ENCODE measurements at places on chromosomes 2 and 18.

DNA sequence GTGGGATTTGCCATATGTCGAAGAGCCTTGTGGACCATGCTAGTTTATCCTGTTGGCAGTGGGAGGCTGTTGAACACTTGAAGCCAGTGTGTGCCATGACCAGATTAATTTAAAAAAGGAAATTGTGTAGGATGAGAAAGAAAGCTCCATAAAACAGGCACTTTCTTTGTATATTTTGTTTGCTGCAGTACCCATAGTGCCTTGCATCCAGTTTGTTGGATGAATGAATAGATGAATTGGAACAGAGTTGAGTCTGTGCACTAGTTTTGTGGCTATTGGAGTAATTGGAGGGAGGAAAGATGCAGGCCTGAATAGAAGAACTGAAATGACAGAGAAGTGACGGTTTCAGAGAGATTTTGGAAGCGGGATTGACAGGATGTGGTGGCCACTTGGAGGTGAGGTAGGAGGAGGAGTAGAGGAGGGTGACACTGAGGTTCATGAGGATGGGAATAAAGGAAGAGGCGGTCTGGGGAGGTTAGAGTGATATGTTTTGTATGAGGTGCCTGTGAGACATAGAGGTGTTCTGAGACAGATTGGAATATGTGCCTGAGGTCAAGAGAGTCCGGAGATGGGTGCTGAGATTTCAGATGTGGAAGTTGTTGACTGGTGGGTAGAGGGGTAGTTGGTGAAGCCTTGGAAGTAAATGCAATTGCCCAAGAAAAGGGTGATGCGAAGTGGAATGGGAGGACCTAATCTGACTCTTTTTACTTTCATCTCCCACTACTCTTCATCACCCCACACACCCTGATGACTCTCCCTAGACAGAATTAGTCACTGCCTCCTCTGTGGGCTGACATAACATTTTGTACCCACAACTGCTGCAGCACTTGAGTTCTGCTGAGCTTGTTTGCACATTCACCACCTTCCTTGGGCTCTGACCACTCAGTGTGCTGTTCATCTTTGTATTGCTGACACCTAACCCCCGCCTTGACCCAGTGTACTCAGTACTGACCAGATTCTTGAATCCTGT is 5.1 kb downstream of the DGUOK start:
- no peak for DNase-seq

- DNase-seq = no peak
Observed at GRCh38 chr2:58553937-58554336, 312.8 kb upstream of the FANCL start.

DNA sequence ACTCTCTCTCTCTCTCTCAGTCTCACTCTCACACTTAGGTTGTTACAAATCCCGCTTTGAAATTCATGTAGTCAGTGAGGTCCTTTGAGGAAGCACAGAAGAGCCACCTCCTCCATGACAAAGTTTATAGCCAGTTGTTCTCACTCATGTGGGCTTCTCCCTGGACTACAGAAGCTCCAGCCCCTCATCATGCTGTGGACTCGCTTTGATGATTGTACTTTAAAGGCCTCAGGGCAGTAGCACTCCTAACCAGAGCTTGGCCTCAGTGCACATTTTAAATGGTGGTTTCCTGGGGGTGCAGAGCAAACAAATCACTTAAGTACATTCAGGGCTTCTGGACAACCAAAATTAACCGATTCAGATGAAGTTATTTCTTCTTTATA is 115.7 kb downstream of the MTCL1 start:
- DNase-seq = no peak

GRCh38 chr2:191155608-191156071 is 4.8 kb upstream of the STAT4 start:
- DNase-seq = peak; percentile 24

- no peak for DNase-seq
Observed at GRCh38 chr2:27573452-27573851, 9.4 kb upstream of the ZNF512 start.

DNA sequence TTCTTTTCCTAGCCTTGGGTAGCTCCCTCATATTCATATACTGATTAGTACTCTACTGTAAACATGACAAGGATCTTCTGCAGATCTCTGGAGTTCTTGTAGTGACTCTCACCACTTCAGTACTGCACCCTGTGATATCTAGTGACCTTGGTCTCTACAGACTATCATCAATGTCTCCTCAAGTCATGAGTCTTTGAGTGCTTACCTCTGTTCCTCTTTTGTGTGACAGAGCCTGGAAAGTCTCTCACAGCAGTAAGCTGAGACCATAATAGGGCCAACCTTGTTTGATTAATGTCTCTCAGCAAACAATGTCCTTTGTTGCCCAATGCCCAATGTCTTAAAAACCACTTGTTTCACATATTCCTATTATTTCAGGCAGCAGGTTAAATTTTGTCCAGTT is 34.2 kb upstream of the BAZ2B start:
- no peak for DNase-seq

- no peak for DNase-seq
Observed at GRCh38 chr18:46297621-46298020, 193.4 kb downstream of the HAUS1 start.

- no peak for DNase-seq
Observed at GRCh38 chr2:75025633-75026380, 67.4 kb downstream of the POLE4 start.

DNA sequence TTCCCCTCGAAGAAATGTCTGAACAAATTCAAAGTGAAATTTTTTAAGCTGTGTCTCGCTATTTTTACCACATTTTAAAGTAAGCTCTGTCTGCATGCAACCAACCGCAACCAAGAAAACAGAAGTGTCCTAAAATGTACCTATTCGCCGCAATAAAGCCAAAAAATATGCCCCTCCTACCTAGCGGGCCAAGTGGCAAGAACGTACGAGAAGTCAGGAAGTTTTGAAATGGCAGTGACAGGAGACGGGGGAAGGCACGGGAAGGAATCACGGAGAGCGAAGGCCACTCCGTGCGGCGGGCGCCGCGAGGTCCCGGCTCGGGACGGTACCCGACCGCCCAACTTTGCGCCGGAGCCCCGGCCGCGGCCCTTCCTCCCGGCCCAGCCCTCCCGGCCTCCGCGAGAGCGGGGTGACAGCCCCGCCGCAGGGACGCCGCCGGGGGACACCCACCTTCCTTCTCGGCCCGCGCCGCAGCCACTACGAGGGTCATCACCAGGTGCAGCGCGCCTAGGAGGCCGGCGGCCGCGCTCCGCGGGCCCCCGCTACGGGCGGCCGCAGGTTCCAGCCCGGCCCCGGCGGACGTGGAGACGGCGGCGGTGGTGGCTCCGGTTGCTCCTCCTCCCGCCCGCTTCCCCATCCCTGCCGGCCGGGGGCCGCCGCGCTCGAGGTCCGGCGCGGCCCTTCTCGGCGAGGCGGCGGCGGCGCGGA is 568 bp downstream of the TMEM131 start:
- DNase-seq = peak; percentile 86

DNA sequence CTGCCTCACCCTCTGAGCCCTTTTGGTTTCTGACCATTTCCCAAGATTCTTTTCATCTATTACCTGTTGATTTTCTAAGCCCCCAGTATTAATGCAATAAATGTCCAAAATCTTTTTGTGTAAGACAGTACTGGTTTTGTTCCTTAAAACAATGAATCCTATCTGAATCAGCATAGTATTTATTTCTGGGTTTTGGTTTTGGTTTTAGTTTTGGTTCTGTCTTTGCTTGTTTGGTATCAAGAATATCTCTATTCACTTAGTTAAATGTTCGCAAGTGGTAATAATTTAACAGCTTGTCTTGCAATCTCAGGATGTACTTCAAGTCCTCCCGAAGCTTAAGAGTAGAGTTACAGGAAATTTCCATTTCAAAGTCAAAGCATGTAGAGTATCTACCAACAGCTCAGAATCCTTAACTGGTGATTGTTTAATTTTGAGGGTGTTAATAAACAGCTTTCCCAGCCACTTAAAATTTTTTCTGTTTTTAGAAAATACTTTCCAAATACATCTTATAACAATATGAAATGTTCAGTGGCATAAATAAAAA is 67.7 kb upstream of the NEDD4L start:
- DNase-seq = no peak

DNA sequence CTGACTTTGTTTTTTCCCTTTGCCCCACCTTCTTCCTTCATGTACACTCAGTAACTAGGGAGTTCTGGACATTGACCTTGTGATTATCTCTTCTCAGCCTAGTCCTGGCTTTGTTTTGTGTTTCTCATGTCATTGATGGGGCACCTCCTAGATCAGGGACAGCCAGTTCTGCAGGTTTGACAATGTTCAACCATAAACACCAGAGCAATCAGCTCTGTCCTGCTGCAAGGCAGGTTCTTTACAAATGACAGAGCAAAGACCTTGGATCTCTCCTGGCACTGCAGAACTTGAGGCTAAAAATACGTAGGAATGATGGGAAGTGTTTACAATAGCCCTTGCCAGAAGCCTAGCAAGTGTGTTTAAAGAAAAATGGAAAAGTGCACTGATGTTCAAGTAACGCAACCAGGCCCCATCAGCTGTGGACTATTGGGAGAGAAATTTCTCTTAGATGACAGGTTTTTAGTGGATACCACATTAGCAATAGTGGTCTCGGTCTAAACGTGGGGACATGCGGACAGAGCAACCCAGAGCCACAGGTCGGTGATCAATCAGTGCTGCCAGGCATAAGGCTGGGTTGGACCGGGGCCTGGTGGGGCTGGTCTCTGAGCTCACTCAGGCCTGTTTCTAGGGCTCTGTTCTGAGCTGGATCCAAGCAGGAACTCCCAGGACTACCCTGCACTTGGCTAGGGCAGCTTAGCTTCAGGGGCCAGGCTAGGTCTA is 76.8 kb downstream of the SOWAHC start:
- DNase-seq = no peak

- no peak for DNase-seq
Observed at GRCh38 chr2:170467568-170468422, 247.3 kb upstream of the SP5 start.

DNA sequence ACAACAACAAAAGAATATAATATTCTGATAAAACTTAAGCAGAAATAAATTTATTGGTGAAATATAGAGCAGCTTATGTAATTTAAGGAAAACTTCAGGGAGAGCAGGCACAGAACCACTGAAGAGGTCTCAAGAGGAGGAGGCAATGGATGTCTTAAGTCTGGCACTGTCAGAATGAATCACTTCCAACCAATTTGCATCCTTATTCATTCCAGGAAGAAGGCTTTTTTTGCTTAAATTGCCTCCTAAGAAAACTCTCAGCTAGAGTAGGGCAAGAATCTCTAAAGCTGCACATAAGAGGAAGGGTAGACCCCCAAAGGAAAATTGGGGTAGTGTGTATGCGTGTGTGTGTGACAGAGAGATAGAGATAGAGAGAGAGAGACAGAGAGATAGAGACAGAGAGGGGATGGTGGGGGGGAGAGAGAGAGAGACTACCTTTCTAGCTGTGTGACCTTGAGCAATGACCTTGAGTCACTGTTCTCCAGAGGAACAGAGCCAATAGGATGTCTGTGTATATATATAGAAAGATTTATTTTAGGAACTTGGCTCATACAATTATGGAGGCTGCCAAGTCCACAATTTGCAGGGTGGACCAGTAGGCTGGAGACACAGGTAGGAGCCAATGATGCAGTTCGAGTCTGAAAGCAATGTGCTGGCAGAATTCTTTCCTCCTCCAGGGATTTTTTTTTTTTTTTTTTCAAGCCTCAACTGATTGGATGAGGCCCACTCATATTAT is 96.4 kb upstream of the LINC00305 start:
- DNase-seq = no peak

DNA sequence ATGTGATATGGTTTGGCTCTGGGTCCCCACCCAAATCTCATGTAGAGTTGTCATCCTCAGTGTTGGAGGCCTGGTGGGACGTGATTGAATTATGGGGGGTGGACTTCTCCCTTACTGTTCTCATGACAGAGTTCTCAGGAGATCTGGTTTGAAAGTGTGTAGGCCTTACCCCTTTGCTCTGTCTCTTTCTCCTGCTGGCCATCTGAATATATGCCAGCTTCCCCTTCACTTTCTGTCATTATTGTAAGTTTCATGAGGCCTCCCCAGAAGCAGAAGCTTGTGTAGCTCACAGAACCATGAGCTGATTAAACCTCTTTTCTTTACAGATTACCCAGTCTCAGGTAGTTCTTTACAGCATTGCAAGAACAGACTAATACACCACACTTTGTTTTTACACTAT is 222.3 kb downstream of the DOK6 start:
- no peak for DNase-seq
